Tibial nerve (tissue), 4 donors: ENCODE measurements at places on chromosomes 13 and 19.
A peak's percentile ranks its signal among the peaks of the same experiment; 100 is the strongest.

- no peaks in the 10 kb centered on the region for H3K4me1 ChIP-seq
- H3K36me3 ChIP-seq = no peaks in the 10 kb centered on the region
- H3K27ac ChIP-seq = no peak overlapping the region
- no peak overlapping the region for H3K4me3 ChIP-seq
- no peak for DNase-seq
These were observed 78.9 kb downstream of the RXFP2 start for GRCh38 chr13:31818236-31818635.

- H3K4me3 ChIP-seq = no peak overlapping the region
- DNase-seq = no peak
- no peaks in the 10 kb centered on the region for H3K36me3 ChIP-seq
- H3K27ac ChIP-seq = no peak overlapping the region
- peaks cover 7% of the 10 kb centered on the region for H3K27me3 ChIP-seq
- H3K4me1 ChIP-seq = no peaks in the 10 kb centered on the region
These were observed 16.8 kb downstream of the FCGBP start for GRCh38 chr19:39917561-39918182.

- H3K36me3 ChIP-seq = no peaks in the 10 kb centered on the region
- H3K4me3 ChIP-seq = no peak overlapping the region
- no peak for DNase-seq
- no peaks in the 10 kb centered on the region for H3K27me3 ChIP-seq
These were observed 72.2 kb downstream of the MAP4K1 start for GRCh38 chr19:38545596-38545995.

DNA sequence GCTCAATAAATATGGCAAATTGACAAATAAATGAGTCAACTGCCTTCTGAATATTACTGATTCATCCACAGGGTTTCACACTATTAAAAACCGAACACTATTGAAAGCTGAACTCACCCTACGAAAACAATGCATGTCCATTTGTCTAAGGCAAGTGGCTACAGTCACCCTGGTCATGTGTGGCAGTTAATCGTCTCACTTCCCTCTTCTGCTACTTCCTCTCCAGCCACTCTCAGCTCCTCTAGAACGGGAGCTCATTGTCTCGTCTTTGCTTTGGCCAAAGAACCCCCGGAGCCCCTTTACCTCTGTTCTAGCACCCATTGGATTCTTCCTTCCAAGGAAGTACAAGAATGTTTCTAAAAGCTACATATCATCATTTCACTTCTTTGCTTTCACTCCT is 74.4 kb upstream of the ZNF599 start:
- H3K27ac ChIP-seq = no peak overlapping the region
- H3K4me3 ChIP-seq = no peak overlapping the region
- no peaks in the 10 kb centered on the region for H3K27me3 ChIP-seq
- no peaks in the 10 kb centered on the region for H3K4me1 ChIP-seq
- no peaks in the 10 kb centered on the region for H3K36me3 ChIP-seq

GRCh38 chr19:38142176-38143035 is 81.6 kb downstream of the DPF1 start:
- no peak overlapping the region for H3K4me3 ChIP-seq
- H3K27me3 ChIP-seq = no peaks in the 10 kb centered on the region
- H3K4me1 ChIP-seq = no peaks in the 10 kb centered on the region
- no peak overlapping the region for H3K27ac ChIP-seq
- DNase-seq = no peak

DNA sequence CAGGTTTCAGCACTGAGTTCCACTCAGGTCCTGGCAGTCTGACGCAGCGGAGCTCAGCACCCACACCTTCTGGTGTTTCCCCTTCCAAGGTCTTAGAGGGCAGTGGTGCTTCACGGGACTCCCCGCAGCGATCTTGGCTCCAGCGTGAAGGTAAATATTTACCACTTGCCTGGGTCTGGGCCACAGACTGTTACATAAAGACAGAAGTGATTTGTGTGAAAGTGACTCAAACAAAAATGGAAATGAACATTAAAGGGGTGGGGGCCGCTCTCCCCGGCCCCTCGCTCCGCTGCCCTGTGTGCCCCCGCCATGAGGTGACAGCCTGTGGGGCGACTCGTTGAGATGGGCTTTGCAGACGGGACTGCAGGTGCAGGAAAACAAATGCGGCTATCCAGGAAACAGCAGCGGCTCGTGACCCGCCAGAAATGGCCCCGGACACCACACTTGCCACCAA is 55.0 kb downstream of the GGACT start:
- H3K4me1 ChIP-seq = no peaks in the 10 kb centered on the region
- no peak overlapping the region for H3K4me3 ChIP-seq
- H3K27me3 ChIP-seq = no peaks in the 10 kb centered on the region
- no peak overlapping the region for H3K27ac ChIP-seq

GRCh38 chr13:21568854-21569253 is 35.1 kb downstream of the MICU2 start:
- H3K27me3 ChIP-seq = no peaks in the 10 kb centered on the region
- DNase-seq = no peak
- H3K4me1 ChIP-seq = no peaks in the 10 kb centered on the region

DNA sequence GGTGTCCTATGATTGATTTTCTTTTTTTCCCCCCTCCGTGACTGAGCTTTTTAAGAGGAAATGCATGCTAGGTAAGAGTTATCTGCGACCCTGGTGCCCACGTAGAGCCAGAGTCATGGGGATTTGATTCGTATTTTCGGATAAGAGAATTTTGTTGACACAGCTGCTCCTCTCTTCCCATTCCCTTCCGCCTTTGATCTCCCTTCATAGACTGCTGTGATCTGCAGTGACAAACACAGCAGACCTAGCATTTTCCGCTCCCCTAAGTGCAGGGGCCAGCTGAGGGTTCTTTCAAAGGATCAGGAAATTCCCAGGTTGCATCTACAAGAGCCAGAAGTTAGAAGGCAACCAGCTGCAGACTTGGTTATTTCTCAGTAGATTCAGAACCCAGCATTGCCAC is 70.5 kb downstream of the ZNF568 start:
- H3K4me1 ChIP-seq = no peaks in the 10 kb centered on the region
- H3K27me3 ChIP-seq = no peaks in the 10 kb centered on the region
- H3K36me3 ChIP-seq = peaks cover 89% of the 10 kb centered on the region
- no peak overlapping the region for H3K4me3 ChIP-seq
- DNase-seq = no peak

- H3K27me3 ChIP-seq = no peaks in the 10 kb centered on the region
- H3K4me3 ChIP-seq = no peak overlapping the region
- peaks cover 17% of the 10 kb centered on the region for H3K4me1 ChIP-seq
- no peaks in the 10 kb centered on the region for H3K36me3 ChIP-seq
- peak overlapping the region; percentile 9 for H3K27ac ChIP-seq
These were observed 547.5 kb upstream of the SPRY2 start for GRCh38 chr13:80888390-80888789.

- H3K27me3 ChIP-seq = no peaks in the 10 kb centered on the region
- H3K27ac ChIP-seq = no peak overlapping the region
- H3K36me3 ChIP-seq = no peaks in the 10 kb centered on the region
- no peaks in the 10 kb centered on the region for H3K4me1 ChIP-seq
- no peak for DNase-seq
- H3K4me3 ChIP-seq = no peak overlapping the region
These were observed 49.5 kb upstream of the PCDH17 start for GRCh38 chr13:57582032-57582431.

DNA sequence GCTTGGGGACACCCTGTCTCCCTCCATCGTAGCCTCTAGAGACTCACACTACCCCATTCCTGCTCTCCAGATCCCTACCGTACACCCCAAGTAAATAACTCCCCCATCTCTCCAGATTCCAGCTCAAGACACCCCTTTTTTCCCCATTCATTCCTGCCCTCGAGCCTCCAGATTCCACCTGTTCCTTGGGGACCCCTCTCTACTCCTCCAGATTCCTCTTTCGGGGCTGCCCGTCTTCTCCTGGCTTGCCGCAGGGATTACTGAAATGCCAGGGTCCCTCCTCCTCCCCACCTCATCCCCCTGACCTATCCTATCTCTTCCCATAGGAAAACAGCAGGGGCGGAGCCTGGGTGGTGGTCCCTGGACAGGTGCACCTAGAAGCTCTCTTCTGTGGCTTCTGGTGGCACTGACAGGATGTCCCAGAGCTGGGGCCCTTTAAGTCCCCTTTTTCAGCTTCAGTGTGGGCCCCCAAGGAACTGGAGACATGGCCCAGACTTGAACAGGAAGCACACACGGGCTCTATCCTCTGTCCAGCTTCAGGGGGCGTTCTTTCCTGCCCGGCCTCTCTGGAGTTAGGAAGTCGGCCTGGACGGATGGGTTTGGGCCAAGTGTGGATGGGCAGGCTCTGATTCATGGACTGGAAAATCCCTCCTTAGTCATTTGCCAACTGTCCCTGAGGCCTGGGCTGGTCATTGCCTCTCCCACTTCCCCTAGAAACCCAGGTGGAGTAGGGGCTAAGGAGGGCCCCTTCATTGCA is 1.2 kb downstream of the ZSWIM4 start:
- peak; percentile 46 for DNase-seq
- H3K36me3 ChIP-seq = no peaks in the 10 kb centered on the region
- peaks cover 30% of the 10 kb centered on the region for H3K4me1 ChIP-seq
- H3K4me3 ChIP-seq = peak overlapping the region; percentile 86

GRCh38 chr13:113139577-113139976 is 17.0 kb downstream of the F10 start:
- H3K27ac ChIP-seq = no peak overlapping the region
- no peaks in the 10 kb centered on the region for H3K4me1 ChIP-seq
- H3K36me3 ChIP-seq = no peaks in the 10 kb centered on the region
- no peak overlapping the region for H3K4me3 ChIP-seq

- no peaks in the 10 kb centered on the region for H3K36me3 ChIP-seq
- DNase-seq = no peak
- no peak overlapping the region for H3K27ac ChIP-seq
- H3K4me3 ChIP-seq = no peak overlapping the region
These were observed 234.3 kb upstream of the TRPC4 start for GRCh38 chr13:38103851-38104250.

DNA sequence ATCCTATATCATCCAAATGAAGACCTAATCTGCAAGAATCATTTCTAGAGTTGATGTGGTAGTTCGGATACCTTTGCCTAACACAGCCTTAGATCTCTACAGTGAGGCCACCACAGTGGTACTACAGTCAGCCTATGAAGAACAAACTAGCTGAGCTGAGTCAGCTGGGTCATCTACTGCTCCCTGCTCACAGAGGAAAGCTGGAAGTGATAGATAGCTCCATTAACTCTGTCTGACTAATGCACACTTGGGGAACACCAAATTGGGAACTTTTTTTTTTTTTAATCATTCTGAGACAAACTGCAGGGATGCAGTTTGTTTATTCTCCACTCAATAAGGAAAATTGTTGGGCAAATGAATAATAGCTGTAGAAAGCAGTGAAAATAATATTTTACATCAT is 1160.6 kb downstream of the PCDH9 start:
- DNase-seq = no peak
- no peaks in the 10 kb centered on the region for H3K27me3 ChIP-seq
- no peaks in the 10 kb centered on the region for H3K36me3 ChIP-seq
- no peak overlapping the region for H3K4me3 ChIP-seq

DNA sequence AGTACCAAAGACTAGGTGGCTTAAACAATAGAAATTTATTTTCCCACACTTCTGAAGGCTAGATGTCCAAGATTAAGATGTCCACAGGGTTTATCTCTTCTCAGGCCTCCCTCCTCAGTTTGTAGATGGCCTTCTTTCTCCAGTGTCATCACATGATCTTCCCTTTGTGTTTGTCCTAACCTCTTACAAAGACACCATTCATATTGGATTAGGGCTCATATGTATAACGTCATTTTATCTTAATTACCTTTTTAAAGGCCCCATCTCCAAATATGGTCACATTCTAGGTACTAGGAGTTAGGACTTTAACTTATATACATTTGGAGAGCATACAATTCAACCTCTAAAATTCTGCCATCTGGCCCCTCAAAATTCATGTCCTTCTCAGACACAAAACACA is 34.3 kb downstream of the N4BP2L2 start:
- H3K27me3 ChIP-seq = no peaks in the 10 kb centered on the region
- H3K4me3 ChIP-seq = no peak overlapping the region
- no peaks in the 10 kb centered on the region for H3K4me1 ChIP-seq

DNA sequence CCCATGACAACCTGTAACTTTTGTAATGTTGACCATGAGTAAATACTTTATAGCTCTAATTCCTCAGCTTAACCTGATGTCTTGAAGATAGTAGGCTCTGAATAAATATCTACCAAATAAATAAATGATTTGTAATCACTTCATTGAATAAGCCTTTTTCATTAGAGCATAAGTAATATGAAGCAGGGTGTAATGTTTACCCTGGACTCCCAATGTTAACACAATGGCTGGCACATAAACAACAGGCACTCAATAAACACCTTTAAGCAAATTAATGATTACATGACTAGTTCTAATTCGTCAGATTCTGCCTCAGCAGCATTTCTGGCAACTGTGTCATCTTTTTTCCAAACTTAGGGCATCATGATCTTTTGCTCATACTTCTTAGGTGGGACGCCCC is 396.3 kb downstream of the LIG4 start:
- H3K27me3 ChIP-seq = no peaks in the 10 kb centered on the region
- H3K27ac ChIP-seq = no peak overlapping the region
- no peak overlapping the region for H3K4me3 ChIP-seq
- no peaks in the 10 kb centered on the region for H3K36me3 ChIP-seq
- no peak for DNase-seq
- H3K4me1 ChIP-seq = no peaks in the 10 kb centered on the region

DNA sequence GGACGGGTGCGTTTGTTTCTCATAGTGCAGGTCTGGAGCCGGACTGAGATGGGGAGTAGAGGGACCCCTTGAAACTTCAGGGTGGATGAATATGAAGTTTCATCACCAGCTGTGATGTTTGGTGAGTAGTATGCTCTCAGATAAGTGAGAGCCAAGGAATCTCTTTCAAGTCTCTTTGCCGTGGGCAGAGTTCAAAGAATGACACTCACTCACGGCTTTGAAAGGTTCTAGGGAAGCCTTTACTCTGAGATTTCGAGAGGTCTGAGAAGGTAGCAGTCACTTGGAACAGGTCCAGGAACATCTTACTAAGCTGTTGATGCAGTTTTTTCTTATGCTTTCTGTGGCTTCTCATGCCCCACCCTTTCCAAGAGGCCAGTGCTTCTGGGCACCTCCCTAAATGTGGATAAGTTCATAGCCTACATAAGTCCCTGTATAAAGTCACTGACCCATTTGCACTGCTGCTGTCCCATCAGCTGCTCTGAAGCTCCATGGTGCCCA is at the start of gene IGFL2:
Gene IGFL2, plus strand, starts transcription at position 448 of the 498 bp plus-strand sequence. Its CDS starts 41 bp downstream, at position 489.
- no peaks in the 10 kb centered on the region for H3K4me1 ChIP-seq
- no peak within 1 kb of the TSS for H3K4me3 ChIP-seq
- no peaks in the 10 kb centered on the region for H3K36me3 ChIP-seq

GRCh38 chr19:43470288-43470687 is 4.9 kb upstream of the LYPD3 start:
- no peak for DNase-seq
- no peaks in the 10 kb centered on the region for H3K36me3 ChIP-seq
- no peak overlapping the region for H3K27ac ChIP-seq
- H3K4me1 ChIP-seq = no peaks in the 10 kb centered on the region
- no peaks in the 10 kb centered on the region for H3K27me3 ChIP-seq

- H3K27ac ChIP-seq = no peak overlapping the region
- H3K4me1 ChIP-seq = no peaks in the 10 kb centered on the region
- no peak overlapping the region for H3K4me3 ChIP-seq
- no peak for DNase-seq
- H3K27me3 ChIP-seq = no peaks in the 10 kb centered on the region
These were observed 150.7 kb upstream of the SOX1 start for GRCh38 chr13:111916201-111916600.

- H3K36me3 ChIP-seq = no peaks in the 10 kb centered on the region
- DNase-seq = no peak
- no peak overlapping the region for H3K4me3 ChIP-seq
- H3K4me1 ChIP-seq = no peaks in the 10 kb centered on the region
- H3K27ac ChIP-seq = no peak overlapping the region
These were observed 117.0 kb upstream of the POSTN start for GRCh38 chr13:37715606-37716015.

GRCh38 chr13:102586615-102587014 is 10.2 kb upstream of the TPP2 start:
- no peak for DNase-seq
- H3K4me1 ChIP-seq = no peaks in the 10 kb centered on the region
- H3K27me3 ChIP-seq = no peaks in the 10 kb centered on the region
- H3K36me3 ChIP-seq = no peaks in the 10 kb centered on the region
- no peak overlapping the region for H3K4me3 ChIP-seq
